ENCODE measurements at places on chromosomes 13 and 19. TPM values are rescaled to one million over a fixed set of nuclear protein-coding genes. Genes with fewer than 3 reads are reported as not detected.

DNA sequence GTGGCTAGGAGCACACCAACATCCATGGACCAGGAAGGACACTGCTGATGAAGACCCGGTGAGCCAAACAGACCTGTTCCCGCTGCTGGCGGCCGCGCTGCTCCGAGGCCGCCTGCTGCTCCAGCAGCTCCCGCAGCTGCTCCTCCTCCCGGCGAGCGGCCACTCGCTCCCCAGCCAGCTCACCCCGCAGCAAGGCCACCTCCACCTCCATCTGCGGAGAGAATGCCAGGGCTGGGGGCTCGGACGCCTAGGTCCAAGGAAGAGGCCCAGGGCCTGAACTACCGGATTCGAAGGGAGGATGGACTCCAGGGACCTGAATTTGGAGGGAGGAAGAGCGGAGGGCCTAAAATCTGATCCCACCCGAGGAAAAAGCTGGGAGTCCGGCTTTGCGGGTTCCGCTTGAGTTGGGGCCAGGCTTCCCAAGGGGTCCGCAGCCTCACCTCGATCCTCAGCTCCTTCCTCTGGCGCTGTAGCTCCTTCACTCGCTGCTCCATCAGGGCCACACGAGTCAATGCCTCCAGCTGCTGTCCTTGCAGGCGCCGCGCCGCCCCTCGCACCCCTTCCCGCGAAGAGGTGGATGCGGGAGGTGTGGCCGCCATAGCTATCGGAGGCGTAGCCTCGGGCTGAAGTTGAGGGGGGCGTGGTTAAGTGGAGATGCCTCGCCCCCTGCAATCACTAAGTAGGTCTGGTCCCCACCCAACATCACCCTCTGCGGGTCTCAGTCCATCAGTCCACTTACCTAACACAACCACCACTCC is 2.7 kb downstream of the PHLDB3 start:
- no peak overlapping the region for H3K4me3 ChIP-seq
- peaks cover 8% of the 10 kb centered on the region for H3K36me3 ChIP-seq
- H3K27ac ChIP-seq = no peak overlapping the region
- no peak for DNase-seq

The CBLC gene
- total RNA-seq = not detected

The MICU2 gene
- total RNA-seq = 39.3 TPM

The ZIC5 gene
- total RNA-seq = not detected

DNA sequence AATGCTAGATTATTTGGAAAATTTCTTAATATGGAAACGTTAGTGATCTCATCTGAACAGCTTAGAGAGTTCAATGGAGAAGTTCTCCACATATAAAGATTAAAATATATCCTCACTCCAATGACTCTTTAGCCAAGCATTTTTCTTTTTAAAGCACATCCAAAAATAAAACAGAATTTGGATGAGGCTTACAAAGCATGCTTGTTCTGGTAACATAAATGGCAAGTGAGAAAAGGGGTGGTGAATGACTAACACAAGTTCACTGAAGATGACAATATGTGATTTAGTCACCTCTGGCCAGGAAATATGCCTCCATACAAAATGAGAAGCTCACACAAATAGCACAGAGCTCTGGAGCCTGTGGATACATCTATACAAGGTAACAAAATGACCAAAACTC is 253.0 kb downstream of the PCDH20 start:
- no peaks in the 10 kb centered on the region for H3K36me3 ChIP-seq
- no peak overlapping the region for H3K27ac ChIP-seq
- no peaks in the 10 kb centered on the region for H3K4me1 ChIP-seq
- H3K27me3 ChIP-seq = no peaks in the 10 kb centered on the region

GRCh38 chr13:111093634-111094033 is 21.5 kb upstream of the ARHGEF7 start:
- H3K4me3 ChIP-seq = no peak overlapping the region
- H3K4me1 ChIP-seq = no peaks in the 10 kb centered on the region

DNA sequence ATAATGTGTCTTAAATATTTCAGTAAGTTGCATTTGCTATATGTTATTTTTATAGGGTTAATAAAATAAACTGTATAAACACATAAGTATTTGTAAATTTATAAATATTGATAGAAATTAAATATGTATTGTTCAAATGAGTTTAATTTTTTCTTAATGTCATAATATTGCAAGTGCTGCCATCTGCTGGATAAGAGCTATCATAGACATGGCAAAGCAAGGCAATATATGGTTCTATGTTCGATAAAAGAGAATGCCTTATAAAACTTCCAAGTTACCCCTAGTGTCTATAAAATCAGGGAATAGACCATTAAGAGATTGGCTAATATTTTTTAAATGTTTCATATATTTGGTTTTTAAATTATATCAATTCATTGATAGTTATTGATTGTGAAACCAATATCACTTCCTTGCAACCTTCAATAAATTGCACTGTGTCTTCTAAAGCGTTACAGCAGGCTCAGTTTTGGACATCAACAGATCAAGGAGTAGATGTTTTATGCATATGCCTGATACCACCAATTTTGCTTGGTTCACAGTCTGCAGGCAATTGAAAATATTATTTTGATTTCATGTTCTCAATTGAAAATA is 29.0 kb upstream of the SLITRK6 start:
- H3K4me3 ChIP-seq = no peak overlapping the region
- H3K4me1 ChIP-seq = no peaks in the 10 kb centered on the region
- no peaks in the 10 kb centered on the region for H3K36me3 ChIP-seq
- H3K27ac ChIP-seq = no peak overlapping the region

GRCh38 chr13:40103864-40104263 is 448.4 kb downstream of the COG6 start:
- DNase-seq = no peak
- no peaks in the 10 kb centered on the region for H3K27me3 ChIP-seq
- H3K4me1 ChIP-seq = no peaks in the 10 kb centered on the region
- H3K27ac ChIP-seq = no peak overlapping the region

- no peak overlapping the region for H3K4me3 ChIP-seq
- no peaks in the 10 kb centered on the region for H3K27me3 ChIP-seq
- H3K36me3 ChIP-seq = no peaks in the 10 kb centered on the region
- no peaks in the 10 kb centered on the region for H3K4me1 ChIP-seq
Observed at GRCh38 chr13:21913010-21913409, 242.1 kb downstream of the FGF9 start.

The MAMSTR gene
- 3.8 TPM for total RNA-seq

DNA sequence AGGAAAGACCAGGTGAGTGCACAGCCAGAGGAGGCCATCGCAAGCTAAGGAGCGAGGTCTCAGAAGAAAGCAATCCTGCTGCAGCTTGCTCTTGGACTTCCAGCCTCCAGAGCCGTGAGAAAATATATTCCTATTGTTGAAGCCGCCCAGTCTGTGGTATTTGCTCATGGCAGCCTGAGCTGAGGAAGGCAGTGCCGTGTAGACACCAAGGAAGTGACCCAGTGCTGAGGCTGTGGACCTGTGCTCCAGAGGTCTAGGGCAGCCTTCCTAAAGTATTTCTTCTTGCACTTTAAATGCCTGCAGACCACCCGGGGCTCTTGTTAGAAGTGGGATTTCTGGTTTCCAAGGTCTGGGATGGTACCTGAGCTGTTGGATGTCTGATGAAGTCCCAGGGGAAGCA is 158.5 kb upstream of the KL start:
- H3K27me3 ChIP-seq = no peaks in the 10 kb centered on the region
- no peak overlapping the region for H3K4me3 ChIP-seq
- no peaks in the 10 kb centered on the region for H3K36me3 ChIP-seq
- no peak for DNase-seq
- no peaks in the 10 kb centered on the region for H3K4me1 ChIP-seq

The ZFP36 gene
- 191 TPM for total RNA-seq

GRCh38 chr13:49935171-49936074 is 717 bp downstream of the SPRYD7 start:
- H3K27ac ChIP-seq = peak overlapping the region; percentile 91
- no peaks in the 10 kb centered on the region for H3K27me3 ChIP-seq
- H3K4me1 ChIP-seq = peaks cover 43% of the 10 kb centered on the region
- H3K4me3 ChIP-seq = peak overlapping the region; percentile 89
- no peak for DNase-seq
- peaks cover 9% of the 10 kb centered on the region for H3K36me3 ChIP-seq

The DOCK6 gene
- 105 TPM for total RNA-seq

DNA sequence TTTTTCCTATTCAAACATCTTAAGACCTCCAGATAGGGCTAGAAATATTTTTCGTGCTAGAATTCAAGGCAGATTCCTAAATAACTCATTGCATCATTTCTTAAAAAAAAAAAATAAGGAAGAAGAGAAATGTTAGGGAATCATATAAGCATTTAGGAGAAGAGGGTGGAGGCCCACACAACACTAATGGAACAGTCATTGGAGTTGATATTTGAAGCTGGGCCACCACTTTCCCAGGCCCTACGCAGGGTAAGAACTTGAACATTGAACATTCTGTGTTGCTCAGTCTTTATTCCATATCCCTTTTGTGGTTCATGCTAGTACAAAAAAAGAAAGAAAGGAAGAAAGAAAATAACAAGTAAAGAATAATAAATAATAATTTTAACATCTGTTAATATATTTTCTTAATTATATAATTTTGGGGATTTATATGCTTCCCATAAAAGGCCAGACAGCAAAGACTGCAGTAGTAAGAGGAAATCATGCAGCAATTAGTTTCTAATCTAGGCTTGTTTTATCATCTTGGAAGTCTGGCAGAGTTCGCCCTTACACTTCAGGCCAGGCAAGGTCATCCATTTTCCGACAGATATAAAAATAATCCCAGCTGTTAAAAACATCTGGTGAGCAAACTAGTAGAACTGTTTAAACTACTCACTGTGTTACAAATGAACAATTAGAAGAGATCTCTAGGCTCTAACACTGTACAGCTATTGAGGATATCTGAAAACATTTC is 127.7 kb downstream of the FRY start:
- H3K4me3 ChIP-seq = no peak overlapping the region
- H3K27me3 ChIP-seq = no peaks in the 10 kb centered on the region
- peaks cover 13% of the 10 kb centered on the region for H3K4me1 ChIP-seq
- H3K36me3 ChIP-seq = no peaks in the 10 kb centered on the region
- no peak for DNase-seq

DNA sequence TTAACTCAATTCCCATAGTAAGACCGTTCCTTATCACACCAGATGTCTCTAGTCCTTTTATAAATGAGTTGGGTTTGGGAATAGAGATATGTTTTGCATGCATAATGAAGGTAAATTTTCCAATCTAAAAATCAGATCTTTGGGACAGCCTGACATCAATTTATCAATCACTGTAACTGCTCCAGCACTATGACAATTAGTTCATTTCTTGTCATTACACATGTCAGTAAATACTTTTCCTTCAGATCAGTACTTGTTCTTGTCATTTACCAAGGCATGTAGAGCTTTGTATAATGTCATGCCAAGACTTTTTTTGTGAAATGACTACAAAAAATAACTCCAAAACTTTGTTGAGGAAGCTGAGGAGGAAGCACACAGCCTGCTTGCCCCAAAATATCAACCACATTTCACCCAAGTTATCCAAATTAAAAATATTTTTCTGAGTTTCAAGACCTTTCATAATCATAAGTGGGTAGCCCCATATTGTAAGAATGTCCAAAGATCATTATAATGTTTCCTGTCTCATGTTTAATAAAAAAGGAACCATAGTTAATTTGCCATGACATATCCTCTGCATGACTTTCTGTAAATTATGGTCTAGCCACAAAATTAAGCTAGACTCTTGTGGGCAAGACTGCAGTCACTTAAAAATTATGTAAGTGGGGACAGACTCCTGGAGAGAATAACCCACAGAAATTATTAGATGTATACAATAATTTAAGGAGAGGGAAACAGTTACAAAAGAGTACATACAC is 586.8 kb downstream of the TBC1D4 start:
- H3K36me3 ChIP-seq = no peaks in the 10 kb centered on the region
- no peak overlapping the region for H3K27ac ChIP-seq
- no peaks in the 10 kb centered on the region for H3K4me1 ChIP-seq
- no peak for DNase-seq

DNA sequence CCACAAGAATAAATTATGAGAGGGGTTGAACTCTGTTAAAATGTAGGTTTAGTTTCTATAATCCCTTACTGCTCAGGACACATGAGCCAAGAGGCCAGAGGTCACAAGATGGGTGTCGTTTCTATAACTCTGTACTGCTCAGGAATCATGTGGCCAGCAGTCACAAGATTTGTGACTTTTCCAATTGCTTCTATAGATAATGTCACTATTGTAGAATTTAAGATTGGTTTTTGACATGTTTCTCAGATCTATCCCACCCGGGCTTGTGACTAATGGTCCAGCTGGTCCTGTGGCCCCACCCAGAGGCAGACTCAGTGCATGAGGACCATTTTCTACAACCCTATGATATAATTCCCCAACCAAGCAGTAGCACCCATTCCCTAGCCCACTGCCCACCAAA is 662.0 kb upstream of the KLF12 start:
- no peaks in the 10 kb centered on the region for H3K36me3 ChIP-seq
- H3K4me1 ChIP-seq = no peaks in the 10 kb centered on the region
- no peaks in the 10 kb centered on the region for H3K27me3 ChIP-seq
- H3K27ac ChIP-seq = no peak overlapping the region
- H3K4me3 ChIP-seq = no peak overlapping the region
- no peak for DNase-seq

GRCh38 chr19:41535029-41535622 is 40.8 kb upstream of the CEACAM21 start:
- H3K4me1 ChIP-seq = peaks cover 59% of the 10 kb centered on the region
- no peak for DNase-seq
- no peaks in the 10 kb centered on the region for H3K27me3 ChIP-seq
- H3K36me3 ChIP-seq = no peaks in the 10 kb centered on the region

The ANGPTL8 gene
- not detected for total RNA-seq

GRCh38 chr13:34307607-34308006 is 489.7 kb downstream of the RFC3 start:
- H3K4me3 ChIP-seq = no peak overlapping the region
- no peaks in the 10 kb centered on the region for H3K36me3 ChIP-seq
- no peak overlapping the region for H3K27ac ChIP-seq
- DNase-seq = no peak
- H3K27me3 ChIP-seq = no peaks in the 10 kb centered on the region

GRCh38 chr19:1283207-1283916 is 2.3 kb upstream of the EFNA2 start:
- peaks cover 7% of the 10 kb centered on the region for H3K36me3 ChIP-seq
- no peak for DNase-seq
- no peak overlapping the region for H3K4me3 ChIP-seq
- no peak overlapping the region for H3K27ac ChIP-seq

DNA sequence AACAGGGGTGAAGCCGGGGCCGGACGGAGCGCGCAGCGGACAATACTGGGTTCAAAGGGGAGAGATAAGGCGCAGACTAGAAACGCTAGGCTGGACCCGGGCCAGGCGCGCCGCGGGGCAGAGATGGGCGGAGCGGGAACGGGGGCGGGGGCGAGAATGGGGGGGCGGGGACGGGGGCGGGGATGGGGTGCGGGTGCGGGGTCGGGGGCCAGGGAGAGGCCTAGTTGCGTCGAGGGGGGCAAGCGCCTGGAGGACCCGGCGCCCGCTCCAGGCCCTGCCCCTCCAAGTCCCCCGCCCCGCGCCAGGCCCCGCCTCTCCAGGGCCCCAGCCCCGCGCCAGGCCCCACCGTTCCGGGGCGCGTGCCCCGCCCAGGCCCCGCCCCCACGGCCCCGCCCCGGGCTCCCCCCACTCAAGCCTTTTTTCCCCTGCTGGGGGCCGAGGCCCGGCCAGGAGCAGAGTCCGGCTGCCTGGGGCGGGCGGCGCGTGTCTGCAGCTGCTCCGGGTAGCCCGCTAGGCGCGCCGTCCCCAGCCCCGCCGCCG is at the start of gene CERS4:
TSS of gene CERS4 (plus strand) at position 449 of the 540 bp plus-strand sequence. CDS start 41,707 bp downstream, outside the sequence.
- H3K4me3 ChIP-seq = peak within 1 kb of the TSS; percentile 76
- peaks cover 18% of the 10 kb centered on the region for H3K27me3 ChIP-seq
- H3K27ac ChIP-seq = peak within 1 kb of the TSS; percentile 57
- H3K4me1 ChIP-seq = peaks cover 7% of the 10 kb centered on the region
- peak; percentile 94 for DNase-seq
